Neural progenitor cell (in vitro differentiated cells): ENCODE measurements at places on chromosomes 1 and 21. TPM values are rescaled to one million over a fixed set of nuclear protein-coding genes. Genes with fewer than 3 reads are reported as not detected.

The MYOG gene
- total RNA-seq = not detected in 2 replicates

The C1orf21 gene
- total RNA-seq = 66.4 and 117 TPM in 2 replicates

The ILDR2 gene
- total RNA-seq = 34.3 and 42.1 TPM in 2 replicates

The ARHGEF16 gene
- 1.3 and 7.8 TPM in 2 replicates for total RNA-seq

The PDZK1IP1 gene
- not detected in 2 replicates for total RNA-seq

The AMY1A gene
- not detected in 2 replicates for total RNA-seq

DNA sequence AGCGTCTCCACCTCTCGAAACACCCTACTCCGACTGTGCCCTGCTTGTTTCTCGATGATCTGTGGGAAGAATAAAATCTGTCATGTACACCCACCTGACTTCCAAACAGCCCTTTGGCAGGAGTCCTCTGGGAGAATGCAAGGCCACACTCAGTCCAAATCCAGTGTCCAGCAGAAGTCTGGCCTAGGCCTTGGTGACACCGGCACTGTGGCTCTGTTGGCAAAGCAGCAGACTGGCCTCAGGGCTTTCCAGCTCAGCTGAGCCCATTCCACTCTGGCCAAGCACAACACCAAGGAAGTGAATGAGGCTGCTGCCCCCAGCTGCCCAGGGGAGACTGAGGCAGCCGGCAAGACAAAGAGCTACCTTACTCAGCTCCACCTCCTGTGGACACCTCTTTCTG, 25.1 kb upstream of the KNCN start:
- H3K27ac ChIP-seq = no peak overlapping the region
- no peaks in the 10 kb centered on the region for H3K27me3 ChIP-seq
- H3K4me1 ChIP-seq = peaks cover 22% of the 10 kb centered on the region
- no peaks in the 10 kb centered on the region for H3K36me3 ChIP-seq
- H3K4me3 ChIP-seq = no peak overlapping the region

DNA sequence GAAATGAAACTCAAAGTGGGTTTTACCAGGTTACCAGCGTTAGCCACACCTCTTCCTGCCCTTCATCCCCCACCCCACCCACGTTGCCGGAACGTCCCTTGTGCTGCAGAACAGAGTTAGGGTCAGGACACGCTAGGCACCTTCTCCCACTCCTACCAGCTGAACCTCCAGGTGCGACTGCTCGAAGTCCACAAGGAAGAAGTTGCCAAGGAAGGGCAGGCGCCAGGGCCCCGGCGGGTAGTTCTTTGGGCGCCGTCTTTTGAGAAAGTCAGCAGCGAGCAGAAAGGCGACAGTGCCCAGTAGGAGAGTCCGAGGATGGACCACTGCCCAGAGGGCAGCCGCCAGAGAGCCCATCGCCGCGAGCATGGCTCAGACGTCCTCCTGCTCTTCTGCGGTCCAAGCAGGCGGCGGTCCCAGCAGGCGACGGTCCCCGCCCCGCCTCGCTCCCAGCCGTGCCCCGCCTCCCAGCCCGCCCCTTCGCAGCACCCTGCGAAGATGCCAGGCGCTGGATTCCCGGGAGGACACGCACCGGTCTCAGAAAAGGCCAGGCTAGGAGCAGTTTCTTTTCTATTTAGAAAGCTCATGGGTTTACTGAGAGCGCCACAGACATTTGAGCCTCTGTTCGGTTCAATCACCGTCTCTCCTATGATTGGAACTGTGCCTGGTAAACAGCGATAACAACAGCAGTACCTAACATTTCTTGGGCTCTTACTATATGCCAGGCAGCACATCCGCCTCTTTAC, at the start of gene CYP2J2:
TSS of gene CYP2J2 (minus strand) at position 393 of the 743 bp plus-strand sequence. CDS start at position 366, 27 bp downstream.
- H3K27ac ChIP-seq = no peak within 1 kb of the TSS
- peaks cover 7% of the 10 kb centered on the region for H3K4me1 ChIP-seq
- peaks cover 86% of the 10 kb centered on the region for H3K27me3 ChIP-seq

DNA sequence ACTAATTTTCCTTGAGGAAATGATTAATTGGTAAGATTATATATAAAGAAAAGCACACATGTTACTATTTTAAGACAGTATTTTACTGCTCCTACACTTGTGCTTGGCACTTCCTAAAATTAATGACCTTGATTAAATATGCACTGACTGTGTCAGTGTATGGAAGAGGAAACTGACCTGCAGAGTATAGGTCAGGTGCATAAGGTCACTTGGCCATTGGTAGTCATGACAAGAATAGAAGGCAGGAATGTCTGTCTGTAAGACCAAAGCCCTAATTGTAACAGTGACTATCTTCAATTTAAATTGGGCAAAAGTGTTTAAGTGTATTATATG, 128.0 kb upstream of the KCNK2 start:
- no peaks in the 10 kb centered on the region for H3K27me3 ChIP-seq
- H3K36me3 ChIP-seq = no peaks in the 10 kb centered on the region
- no peak for DNase-seq
- H3K27ac ChIP-seq = no peak overlapping the region
- no peaks in the 10 kb centered on the region for H3K4me1 ChIP-seq

DNA sequence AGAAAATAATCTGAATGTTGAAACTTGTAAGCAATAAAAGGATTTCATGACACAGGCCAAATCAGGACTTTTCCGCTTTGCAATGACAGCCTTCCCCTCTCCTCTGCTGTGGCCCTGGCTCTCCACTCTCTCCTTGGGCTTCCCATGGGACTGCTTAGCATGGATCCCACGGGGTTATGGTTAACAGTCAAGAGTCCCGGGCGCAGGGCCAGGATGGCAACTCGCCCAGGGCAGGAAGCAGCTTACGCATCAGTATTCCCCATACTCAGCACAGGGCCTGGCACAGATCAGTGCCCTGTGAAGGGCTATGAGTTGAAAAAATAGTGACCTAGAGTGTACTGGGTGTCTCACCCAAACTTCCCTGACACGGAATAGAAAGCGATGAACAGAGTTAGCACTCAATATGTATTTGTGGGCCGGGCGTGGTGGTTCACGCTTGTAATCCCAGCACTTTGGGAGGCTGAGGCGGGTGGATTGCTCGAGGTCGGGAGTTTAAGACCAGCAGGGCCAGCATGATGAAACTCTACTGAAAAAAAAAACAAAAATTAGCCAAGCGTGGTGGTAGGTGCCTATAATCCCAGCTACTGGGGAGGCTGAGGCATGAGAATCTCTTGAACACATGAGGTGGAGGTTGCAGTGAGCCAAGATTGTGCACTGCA, 29.1 kb upstream of the GRHL3 start:
- peaks cover 20% of the 10 kb centered on the region for H3K4me1 ChIP-seq
- H3K27me3 ChIP-seq = no peaks in the 10 kb centered on the region
- H3K4me3 ChIP-seq = no peak overlapping the region
- H3K27ac ChIP-seq = no peak overlapping the region
- DNase-seq = no peak
- H3K36me3 ChIP-seq = no peaks in the 10 kb centered on the region

GRCh38 chr1:65147424-65148177, 402 bp upstream of the AK4 start:
- peak overlapping the region; percentile 66 for H3K4me3 ChIP-seq
- peaks cover 11% of the 10 kb centered on the region for H3K4me1 ChIP-seq
- H3K27me3 ChIP-seq = peaks cover 77% of the 10 kb centered on the region
- no peaks in the 10 kb centered on the region for H3K36me3 ChIP-seq
- no peak overlapping the region for H3K27ac ChIP-seq

GRCh38 chr1:201068976-201069375, 43.2 kb downstream of the CACNA1S start:
- no peak overlapping the region for H3K4me3 ChIP-seq
- no peak overlapping the region for H3K27ac ChIP-seq
- DNase-seq = no peak
- peaks cover 8% of the 10 kb centered on the region for H3K4me1 ChIP-seq
- H3K27me3 ChIP-seq = no peaks in the 10 kb centered on the region

DNA sequence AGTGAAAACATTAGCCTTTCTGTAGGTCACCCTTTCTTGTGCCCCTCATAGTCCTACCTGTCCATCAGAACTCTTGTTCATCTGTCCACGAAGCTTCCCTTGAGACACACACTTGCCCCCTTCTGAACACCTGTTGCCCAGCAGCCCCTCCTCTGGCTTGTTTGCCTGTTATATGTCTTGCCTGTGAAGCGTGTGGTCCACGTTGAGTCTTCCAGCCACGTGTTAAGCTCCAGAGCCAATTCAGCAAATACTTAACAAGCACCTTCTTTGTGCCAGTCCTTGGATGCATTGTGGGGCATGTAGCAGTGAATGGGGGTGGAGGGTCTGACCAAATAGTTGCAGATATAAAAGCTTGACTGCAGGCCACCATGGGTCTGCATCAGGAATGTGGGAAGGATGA, 66.6 kb downstream of the MAN1C1 start:
- no peak overlapping the region for H3K4me3 ChIP-seq
- no peak overlapping the region for H3K27ac ChIP-seq
- DNase-seq = no peak
- no peaks in the 10 kb centered on the region for H3K4me1 ChIP-seq

GRCh38 chr1:187018291-187018690, 189.5 kb downstream of the PLA2G4A start:
- H3K27me3 ChIP-seq = no peaks in the 10 kb centered on the region
- H3K4me1 ChIP-seq = no peaks in the 10 kb centered on the region
- H3K27ac ChIP-seq = no peak overlapping the region
- H3K4me3 ChIP-seq = no peak overlapping the region
- no peaks in the 10 kb centered on the region for H3K36me3 ChIP-seq

GRCh38 chr1:212520746-212521145, 87.8 kb upstream of the ATF3 start:
- no peak for DNase-seq
- H3K27ac ChIP-seq = no peak overlapping the region
- no peaks in the 10 kb centered on the region for H3K36me3 ChIP-seq
- peaks cover 4% of the 10 kb centered on the region for H3K4me1 ChIP-seq

DNA sequence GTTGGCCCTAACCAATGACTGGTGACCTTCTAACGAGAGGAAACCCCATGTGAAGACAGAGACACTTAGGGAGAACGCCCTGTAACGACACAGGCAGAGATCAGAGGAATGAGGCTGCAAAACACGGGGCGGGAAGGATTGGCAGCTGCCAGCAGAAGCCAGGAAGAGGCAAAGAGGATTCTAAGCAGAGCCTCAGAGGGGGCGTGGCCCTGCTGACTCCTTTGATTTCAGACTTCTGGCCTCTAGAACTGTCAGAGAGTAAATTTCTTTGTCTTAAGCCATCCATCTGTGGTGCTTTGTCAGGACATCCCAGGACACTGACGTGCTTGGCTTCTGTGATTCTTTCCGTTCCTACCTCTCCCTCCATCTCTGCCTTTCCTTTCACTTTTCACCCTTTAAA, 79.3 kb downstream of the SH3BGR start:
- no peak overlapping the region for H3K4me3 ChIP-seq
- no peaks in the 10 kb centered on the region for H3K36me3 ChIP-seq
- no peaks in the 10 kb centered on the region for H3K27me3 ChIP-seq
- H3K27ac ChIP-seq = peak overlapping the region; percentile 21
- peak; percentile 71 for DNase-seq

GRCh38 chr1:217535601-217536377, 95.1 kb downstream of the GPATCH2 start:
- no peaks in the 10 kb centered on the region for H3K4me1 ChIP-seq
- no peak overlapping the region for H3K27ac ChIP-seq
- no peaks in the 10 kb centered on the region for H3K36me3 ChIP-seq
- DNase-seq = no peak
- H3K27me3 ChIP-seq = no peaks in the 10 kb centered on the region

DNA sequence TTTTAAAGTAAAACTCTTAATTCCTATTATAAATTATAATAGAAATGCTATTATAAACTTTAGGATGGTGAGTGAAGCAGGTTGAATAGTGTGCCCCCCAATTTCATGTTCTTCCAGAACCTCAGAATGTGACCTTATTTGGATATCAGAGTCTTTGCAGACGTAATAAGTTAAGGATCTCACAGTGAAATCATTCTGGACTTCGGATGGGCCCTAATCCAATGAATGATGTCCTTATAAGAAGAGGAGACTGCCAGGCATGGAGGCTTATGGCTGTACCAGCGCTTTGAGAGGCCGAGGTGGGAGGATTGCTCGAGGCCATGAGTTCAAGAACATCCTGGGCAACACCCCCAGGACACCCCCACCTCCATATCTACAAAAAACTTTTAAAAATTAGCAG, 9.4 kb upstream of the MT1HL1 start:
- H3K4me3 ChIP-seq = no peak overlapping the region
- no peak for DNase-seq
- H3K27me3 ChIP-seq = no peaks in the 10 kb centered on the region
- peaks cover 11% of the 10 kb centered on the region for H3K4me1 ChIP-seq
- no peaks in the 10 kb centered on the region for H3K36me3 ChIP-seq
- no peak overlapping the region for H3K27ac ChIP-seq

- H3K4me3 ChIP-seq = no peak overlapping the region
- H3K27ac ChIP-seq = no peak overlapping the region
- H3K36me3 ChIP-seq = no peaks in the 10 kb centered on the region
- no peaks in the 10 kb centered on the region for H3K4me1 ChIP-seq
- H3K27me3 ChIP-seq = no peaks in the 10 kb centered on the region
Observed at GRCh38 chr1:244502630-244503029, 41.6 kb downstream of the CATSPERE start.
